ENCODE measurements at places on chromosomes 4 and X.

GRCh38 chr4:110636680-110637407, 14.0 kb upstream of the PITX2 start:
- DNase-seq = no peak

DNA sequence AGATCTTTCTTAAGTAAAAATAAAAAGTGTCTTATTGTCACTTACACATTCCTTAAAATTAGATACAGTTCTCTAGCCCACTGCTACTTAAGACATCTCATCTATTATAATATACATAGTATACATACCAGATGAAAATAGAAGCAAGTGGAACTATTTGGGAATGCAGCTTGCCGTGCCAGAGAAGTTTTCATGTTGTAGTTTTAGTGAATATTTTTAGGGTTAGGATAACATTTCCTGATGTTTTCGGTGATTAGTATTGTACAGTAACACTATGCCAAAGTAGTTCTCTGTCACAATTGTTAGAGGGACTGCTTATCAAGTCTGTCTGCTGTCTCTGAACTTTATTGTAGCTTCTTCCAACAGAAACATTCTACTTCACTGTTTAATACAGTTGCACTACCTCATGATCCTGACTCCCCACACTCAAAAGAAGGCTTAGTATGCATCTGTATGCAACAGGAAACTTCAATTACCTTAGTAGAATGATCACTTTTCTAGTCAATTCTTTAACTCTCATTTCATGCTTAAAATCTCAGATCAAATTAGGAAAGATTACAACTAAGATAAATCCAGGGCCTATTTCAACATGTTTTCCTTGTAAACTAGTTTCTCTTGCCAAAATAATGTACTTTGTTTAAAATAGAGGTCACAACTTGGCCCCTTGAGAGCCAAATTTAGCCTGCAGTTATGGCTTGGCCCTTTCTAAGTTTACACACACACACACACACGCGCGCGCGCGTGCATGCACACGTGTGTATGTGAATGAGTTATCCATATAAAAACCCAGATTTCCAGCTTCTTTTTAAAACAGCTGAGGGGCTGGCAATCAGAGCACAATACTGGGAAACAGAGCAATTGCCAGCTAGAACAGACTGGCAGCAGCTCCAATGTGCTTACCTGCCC, 42.3 kb upstream of the SRPX start:
- no peak for DNase-seq

DNA sequence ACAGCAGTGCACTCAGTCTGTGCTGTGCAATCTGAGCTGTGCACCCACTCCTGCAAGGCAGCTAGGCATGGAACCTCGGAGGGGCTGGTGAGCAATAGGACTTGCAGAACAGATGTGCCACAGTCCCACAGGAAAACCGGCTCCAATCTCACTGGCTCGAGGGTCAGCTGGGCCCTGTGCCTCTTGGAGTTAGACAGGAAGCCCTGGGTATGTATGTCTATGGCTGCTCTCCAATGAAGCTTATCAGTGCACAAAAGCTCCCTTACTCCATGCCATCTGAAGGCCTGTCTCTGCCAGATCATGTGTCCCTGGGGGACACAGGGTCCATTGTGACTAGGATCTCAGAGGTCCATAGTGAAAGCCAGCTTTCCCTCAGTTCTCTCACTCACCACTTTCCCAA, 335.8 kb downstream of the SH3BGRL start:
- no peak for DNase-seq

DNA sequence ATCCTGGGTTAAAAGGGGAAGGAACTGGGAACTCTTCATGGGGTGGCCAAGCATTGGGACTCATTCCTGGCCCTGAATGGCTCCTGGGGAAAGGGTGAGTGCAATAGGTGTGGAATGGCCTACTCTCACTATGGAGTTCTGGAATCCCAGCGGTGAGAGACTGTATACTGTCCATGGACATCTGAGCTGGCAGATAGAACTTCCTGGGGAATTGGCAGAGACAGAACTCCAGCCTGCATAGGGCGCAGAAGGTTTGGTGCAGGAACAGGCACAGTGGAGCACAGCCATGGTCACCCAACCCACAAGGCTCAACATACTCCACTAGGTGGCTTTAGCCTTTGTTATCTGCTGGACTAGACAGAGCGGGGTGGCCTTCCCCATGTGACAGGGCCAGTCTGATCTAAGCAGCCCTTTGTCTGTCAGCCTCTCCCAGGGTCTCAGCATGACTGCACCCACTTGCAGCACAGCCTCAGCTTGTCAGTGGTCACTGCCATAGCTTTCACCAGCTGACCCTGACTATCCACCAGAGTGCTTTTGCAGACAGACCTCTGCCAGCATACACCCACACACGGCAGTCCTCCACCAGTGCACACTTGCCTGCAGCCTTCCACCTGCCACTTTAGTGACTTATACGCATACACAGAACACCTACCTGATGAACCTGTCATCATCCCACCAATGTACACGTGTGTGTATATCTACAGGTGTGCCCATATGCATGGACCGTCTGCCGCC, 48.4 kb downstream of the TECRL start:
- no peak for DNase-seq

DNA sequence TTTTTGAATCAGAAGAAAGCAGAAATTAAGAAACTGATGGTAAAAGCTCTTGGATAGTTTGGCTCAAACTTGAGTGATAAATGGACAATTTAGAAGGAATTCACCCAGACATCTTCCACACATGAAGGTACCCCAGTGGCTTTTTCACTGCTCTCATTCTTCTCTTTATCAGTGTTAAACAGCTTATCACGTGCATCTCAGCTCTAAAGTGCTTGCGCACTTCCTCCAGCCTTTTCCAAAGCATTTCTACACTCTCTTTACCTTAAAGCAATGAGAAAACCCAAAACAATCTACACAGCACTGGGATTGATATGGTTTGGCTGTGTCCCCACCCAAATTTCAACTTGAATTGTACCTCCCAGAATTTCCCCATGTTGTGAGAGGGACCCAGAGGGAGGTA, 509.1 kb upstream of the FAT1 start:
- DNase-seq = no peak

Data from GM19239 (cell line).